Activated gamma-delta T cell treated with Interleukin-2 at 50 U/mL for 16 hours (primary cell): ENCODE measurements at places on chromosomes 2 and 18.

DNA sequence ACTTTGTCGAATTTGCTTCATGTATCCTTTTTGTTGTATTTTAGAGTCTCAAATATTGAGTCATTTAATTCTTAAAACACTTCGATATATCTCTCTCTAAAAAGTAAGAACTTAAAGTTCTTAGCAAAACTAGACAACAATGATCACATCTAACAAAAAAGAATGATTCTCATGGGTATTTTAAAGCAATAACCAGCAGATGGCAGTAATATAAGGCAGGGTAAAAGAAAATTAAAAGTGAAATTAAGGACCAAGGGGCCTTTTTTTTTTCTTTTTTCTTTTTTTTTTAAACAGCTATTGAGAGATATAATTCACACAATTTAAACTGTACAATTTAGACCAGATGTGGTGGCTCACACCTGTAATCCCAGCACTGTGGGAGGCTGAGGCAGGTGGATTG is 9.9 kb upstream of the AOX1 start:
- DNase-seq: no peak

DNA sequence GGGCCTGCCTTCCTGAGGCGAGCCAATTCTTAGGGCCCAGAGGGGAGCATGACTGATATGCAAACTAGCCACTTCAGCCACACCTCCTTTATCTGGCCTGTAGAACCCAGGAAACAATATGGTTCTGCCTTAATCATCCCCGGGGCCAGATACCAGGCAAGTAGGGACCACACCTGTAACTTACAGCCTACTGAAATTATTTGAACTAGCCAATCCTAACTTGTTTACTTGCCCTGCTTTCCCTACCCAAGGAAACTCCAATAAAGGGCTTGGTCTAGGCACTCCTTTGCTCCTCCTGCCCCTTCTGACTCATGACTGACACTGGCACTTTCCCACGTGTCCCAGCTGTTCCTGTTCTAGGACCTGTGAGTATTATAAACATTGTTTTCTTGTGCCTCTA is 57.6 kb downstream of the MYOM1 start:
- DNase-seq: no peak

DNA sequence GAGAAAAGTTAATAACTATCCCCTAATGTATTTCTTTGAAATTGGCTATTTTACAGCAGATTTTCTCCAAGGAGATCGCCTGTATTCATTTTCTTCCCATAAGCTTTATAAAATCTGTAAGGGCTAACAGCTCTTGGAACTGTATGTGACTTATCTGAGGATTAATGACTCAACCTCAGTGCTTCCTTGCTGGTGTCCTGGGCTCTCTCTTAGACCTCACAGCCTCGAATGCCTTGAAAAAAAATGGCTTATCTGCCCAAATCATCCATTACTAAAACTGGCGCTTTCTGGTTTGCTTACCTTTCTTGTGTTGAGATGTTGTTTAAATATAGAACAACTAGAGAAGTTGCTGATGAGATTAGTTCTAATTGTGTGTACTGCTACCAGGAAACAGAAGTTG is 713.6 kb downstream of the SLC4A3 start:
- no peak for DNase-seq

DNA sequence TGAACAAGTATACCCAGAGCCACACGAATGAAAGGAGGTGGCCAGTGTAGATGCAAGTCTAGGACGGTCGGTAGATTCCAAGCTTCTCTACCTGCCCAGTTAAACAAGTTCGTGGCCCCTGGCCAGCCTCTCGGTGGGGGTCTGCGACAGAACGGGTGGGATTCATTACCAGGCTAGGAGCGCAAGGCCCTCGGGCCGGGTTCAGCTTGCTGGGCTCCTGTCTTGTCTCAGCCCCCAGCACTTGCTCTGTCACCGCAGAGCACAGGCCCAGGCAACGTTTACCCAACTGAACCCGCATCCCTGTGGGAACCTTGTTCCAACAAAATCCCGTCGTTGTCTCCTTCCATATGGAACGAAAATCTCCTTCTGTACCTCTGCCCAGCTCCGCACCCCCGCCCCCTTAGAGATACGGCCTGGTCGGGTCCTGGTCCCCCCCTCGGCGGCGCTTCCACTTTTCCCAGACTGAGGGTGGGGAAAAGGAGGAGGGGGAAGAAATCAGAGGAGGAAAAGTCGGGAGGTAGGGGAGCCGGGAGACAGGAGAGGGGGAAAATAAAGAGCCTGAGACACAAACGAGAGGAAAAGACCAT is 1.9 kb upstream of the EMX1 start:
- no peak for DNase-seq
